ENCODE measurements at places on chromosomes 7 and 10.

DNA sequence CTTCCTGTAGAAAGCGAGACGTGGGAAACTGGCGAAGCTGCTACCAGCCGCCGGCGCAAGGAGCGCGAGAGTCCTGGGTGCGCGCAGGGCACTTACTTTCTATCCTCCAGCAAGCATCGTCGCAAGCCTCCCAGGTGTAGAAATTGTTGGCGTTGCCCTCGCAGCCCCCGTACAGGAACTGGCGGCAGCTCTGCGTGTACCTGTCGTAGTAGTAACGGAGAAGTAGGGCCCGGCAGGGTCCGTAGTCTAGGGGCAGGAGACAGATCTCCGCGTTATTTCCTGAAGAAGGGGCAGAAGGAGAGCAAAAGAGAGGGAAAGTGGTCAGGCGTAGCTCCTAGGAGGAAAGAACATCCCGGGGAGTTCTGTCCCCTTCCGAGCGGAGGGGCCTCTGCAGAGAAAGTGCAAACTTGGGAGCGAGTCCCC, 501 bp downstream of the TFPI2 start:
- DNase-seq: no peak

- no peak for DNase-seq
These were observed 155.8 kb downstream of the MLLT10 start for GRCh38 chr10:21689881-21690280.

GRCh38 chr10:131703941-131704340, 196.9 kb upstream of the PPP2R2D start:
- DNase-seq: no peak

- no peak for DNase-seq
These were observed 121.5 kb downstream of the CTTNBP2 start for GRCh38 chr7:117751775-117752174.

DNA sequence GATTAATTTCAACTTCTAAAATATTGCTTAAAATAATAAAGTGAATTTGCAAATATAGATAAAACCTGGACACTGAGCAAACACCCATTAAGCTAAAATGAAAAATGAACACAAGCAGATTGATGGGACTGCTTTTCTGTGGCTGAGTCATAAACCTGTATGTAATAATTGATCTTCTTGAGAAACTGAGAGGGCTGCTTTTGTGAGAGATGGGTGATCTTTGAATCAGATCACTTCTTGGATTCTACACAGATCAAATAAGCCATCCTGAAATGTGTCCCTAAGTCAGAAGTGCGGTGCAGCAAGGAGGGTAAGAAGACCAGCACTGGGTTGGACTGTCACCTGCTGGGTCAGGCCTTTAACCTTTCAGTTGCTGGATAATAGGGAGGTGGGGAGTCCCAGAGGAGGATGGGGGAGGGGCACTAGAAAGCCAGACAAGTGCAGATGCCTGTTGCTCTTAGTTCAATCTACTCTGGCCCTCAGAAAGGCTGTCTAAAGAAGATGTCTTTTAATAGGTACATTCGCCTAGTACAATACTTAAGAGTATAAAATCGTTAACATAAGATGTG, 178.2 kb upstream of the NAMPT start:
- no peak for DNase-seq

GRCh38 chr7:16826060-16826459, 21.3 kb upstream of the AGR2 start:
- no peak for DNase-seq

DNA sequence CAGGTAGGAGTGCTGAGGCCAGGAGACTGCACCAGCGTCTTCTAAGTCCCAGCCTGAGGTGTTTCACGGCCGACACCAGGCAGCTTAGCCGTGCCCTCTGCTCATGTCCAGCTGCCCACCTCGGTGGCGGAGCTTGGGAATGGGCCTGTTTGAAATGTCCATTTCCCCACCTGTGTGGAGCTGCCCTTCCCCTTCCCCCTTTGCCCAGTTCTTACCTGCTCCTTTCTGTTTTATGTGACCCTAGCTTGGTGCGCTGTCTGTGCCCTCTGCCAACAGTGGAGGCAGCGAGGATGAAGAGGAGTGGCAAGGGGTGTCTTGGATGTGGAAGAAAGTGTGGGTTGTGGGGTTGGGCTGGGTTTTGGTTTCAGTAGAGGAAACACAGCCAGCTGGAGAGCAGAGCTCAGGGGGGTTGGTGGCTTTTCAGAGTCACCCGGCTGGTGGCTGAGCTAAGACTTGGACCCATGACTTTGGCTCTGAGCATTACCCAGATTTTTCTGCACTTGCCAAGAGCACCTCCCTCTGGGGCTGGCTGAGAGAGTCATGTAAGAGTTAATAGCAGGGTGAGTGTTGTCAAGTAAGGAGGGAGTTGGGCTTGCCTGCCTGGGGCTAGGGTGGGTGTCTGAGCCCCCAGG, 37.4 kb downstream of the GBX1 start:
- no peak for DNase-seq

GRCh38 chr10:90313576-90314325, 544.1 kb downstream of the HTR7 start:
- no peak for DNase-seq

DNA sequence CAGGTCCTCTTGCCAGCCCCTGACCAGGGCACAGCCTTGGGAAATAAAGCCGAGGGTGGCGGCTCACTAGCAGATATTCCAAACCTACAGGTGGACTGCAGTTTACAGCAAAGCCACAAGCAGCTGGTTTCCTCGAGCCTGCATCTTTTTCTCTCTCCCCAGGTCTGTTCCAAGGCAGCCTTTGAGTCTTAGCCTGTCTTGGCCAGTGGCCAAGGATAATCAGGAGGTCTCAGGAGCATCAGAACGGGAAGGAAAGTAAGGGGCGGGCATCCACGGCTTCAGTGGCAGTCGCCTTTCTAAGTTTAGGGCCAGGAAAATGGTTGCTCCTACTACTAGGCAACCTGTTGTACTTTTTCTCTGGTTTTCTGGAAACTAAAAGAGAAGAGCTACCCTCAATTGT, 219.7 kb upstream of the ZMIZ1 start:
- no peak for DNase-seq

DNA sequence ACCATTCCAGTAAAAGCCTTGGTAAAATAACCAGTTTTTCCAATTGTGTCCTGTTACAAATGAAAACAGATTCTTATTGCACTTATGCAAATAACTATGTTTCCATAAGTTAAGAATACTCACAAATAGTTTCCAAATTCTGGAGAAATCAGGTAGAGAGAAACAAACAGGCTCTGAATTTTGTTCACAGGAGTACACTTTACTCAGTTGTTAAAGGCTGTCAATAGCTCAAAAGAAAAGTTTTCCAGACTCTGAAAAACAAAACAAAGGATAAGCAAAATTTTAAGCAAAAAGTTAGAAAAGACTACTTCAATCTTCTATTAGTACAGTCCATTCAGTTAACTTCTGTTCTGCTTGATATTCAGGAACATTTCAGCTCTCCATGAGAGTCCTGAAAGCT, 32.8 kb upstream of the ZNF365 start:
- no peak for DNase-seq

- DNase-seq: no peak
These were observed 161.3 kb downstream of the CUX1 start for GRCh38 chr7:101978683-101979082.

GRCh38 chr7:30652132-30652531, 30.1 kb downstream of the CRHR2 start:
- DNase-seq: no peak

- no peak for DNase-seq
These were observed 191.3 kb downstream of the GATA3 start for GRCh38 chr10:8245814-8246142.

GRCh38 chr7:123657304-123657685, 1.6 kb downstream of the LMOD2 start:
- no peak for DNase-seq

GRCh38 chr10:97053276-97053675, 132.5 kb downstream of the SLIT1 start:
- no peak for DNase-seq

DNA sequence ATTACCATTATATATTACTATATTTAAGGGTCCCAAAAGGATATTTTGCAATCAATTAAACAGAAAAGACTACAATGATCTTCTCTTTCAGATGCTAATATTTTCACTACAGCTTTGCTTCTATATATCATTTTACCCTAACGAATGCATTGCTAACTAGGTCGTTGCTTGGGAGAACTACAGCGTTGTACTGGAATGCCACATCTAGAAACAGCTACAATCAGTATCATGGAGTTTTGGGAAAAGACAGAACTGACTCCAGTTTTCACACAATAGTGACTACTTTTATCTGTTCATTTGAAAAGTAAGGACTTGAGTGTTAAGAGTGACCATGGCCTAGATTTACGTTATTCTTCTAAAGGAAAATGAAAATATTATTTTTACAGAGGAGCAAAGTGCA, 38.5 kb downstream of the LRRN3 start:
- no peak for DNase-seq

DNA sequence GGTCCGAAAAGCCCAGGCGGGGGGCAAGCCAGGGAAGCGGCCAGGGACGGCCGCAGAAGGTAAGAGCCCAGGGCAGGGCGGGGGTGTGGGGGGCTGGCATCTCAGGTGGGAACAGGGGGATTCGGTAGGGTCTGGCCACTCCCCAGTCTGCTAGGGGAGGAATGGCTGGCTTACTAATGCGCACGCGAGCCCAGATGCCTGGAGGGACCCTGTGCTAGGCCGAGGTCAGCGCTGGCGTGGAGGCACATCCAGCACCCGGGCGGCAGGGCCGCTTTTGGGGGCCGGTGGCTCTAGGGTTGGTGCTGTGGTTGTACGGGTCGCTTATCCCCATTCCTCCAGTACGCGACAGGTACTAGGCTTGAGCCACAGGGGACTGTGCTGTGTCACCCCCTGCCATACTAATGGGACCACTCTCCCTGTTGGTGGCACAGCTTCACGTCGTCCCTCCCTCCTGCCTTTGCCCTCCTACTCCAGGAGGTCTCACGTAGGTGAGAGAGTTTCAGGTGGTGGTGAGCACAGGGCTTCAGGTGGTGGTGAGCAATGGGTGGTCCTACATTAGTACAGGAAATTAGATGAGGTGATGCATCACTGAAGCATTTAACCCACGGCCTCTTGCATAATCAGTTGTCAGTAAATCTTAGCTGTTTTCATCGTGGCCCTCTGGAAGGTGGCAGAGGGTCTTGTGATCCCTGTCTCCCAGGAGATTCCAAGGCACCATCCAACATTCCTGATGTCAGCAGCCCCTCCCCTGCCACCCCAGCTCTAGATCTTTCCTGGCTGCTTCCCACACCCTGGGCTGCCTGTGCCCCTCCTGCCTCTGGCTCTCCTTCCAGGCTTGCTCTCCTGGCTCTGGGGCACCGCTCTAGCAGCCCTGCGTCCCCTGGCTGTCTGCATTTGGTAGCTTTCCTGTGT, 971 bp downstream of the AEBP1 start:
- DNase-seq: no peak

GRCh38 chr7:31665546-31665945, 21.5 kb upstream of the PPP1R17 start:
- DNase-seq: no peak

DNA sequence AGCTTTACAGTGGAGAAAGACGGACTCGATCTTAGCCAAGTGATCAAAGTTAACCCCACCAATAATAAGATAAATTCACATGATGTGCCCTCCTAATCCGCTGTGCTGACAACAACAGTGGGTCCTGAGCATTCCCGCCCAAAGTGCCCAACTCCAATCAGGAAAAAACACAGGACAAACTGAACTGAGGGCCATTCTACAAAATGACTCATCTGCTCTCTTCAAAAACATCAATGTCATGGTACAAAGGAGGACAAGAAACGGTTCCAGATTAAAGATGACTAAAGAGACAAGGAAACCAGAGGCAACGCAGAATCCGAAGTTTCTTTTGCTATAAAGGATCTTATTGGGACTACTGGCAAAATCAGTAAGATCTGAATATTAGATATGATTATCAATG, 79.4 kb downstream of the CTBP2 start:
- DNase-seq: no peak

DNA sequence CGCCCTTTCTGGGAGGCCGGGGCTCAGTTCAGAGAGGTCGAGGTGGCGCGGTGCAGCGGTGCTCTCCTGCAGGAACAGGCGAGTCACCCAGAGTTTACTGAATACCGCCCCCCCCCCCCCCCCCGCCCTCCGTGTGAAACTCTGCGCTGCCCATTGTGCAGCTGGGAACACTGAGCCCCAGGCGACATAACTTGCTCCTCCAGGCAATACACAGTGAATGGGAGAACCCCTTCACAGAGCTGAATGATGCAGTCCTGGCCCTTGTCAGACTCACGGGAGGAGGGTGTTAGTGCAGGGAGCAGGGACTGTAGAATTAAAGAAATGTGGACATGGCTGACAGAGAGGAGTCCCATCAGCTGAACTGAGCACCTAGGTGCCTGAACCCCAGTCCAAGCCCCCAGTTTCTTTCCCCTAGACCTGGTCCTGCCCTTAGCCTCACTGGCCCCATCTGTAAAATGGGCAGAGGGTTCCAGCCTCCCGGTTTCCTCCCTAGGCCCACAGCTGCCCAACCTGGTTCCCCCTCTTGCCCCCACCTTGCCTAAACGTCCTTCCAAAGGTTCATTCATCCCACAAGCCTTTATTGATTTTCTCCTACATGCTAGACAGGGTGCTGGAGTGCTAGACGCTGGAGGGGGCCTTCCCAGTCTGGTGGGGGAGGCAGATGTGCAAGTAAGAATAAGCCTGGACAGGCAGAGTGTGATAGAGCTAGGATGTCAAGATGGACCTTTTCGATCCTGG, 869 bp upstream of the LOXL4 start:
- no peak for DNase-seq

DNA sequence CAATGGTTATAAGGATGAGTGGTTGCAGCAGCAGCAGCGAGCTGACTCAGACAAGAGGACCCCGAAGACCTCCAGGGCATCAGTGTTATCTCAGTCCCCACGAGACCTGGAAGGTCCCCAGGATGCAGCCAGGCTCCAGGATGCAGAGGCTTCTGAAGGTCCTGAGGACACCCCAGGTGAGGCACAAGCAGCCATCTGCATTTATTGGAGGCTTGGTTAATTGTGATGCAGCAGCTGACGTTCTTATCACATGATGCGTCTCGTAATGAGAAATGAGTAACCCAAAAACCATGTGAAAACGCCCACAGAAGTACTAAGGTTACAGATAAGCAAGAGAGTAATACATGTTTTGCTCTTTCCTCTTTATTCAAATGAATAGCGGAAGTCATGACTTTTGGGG, 17.4 kb downstream of the C7orf57 start:
- no peak for DNase-seq

DNA sequence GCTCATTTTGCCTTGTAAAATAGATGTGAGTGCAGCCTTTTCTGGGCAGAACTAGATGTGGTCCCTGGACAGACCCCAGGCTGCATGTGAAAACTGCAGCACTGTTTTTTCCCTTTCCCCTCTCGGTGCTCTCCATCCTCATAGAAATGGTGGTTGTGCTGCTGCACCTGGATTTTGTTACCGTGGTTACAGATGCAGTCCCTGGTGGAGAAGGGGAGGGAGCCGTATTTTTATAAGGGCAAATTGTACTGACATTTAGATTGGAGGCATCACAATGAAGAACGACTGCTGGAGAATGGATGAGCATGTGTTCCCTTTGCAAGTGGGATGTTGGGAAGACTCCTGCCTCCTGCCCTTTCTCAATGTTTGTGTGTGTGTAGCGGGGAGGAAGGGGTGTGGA, 469.9 kb downstream of the CCSER2 start:
- DNase-seq: no peak

All from stimulated activated CD8-positive, alpha-beta memory T cell treated with anti-CD3 and anti-CD28 coated beads, Interleukin-2, amount 100 ng/mL, for 48 hours (primary cell).